ENCODE measurements at places on chromosomes 1 and 21.

GRCh38 chr1:47568763-47569162 lies 130.9 kb downstream of the FOXD2 start:
- DNase-seq = peak; percentile 78

DNA sequence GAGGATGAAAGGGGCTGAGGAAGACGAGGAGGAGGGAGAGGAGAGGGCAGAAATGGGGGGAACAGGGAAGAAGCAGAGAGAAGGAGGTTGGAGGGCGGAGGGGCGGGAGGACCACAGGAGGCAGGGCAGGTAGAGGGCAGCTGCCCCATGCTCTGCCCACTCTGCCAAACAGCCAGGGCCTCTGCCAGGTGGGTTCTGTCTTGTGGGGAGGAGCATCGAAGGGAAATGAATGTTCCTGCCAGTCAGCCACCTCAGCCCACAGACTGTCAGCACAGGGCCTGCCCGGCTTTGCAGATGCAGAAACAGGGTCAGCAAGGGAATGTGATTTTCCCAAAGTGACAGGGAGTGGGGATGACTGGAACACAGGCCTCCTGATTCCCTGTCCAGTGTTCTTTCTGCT lies 82.6 kb downstream of the GRIK3 start:
- DNase-seq = no peak

- DNase-seq = no peak
Measured at GRCh38 chr1:8136766-8137165, 110.7 kb upstream of the ERRFI1 start.

DNA sequence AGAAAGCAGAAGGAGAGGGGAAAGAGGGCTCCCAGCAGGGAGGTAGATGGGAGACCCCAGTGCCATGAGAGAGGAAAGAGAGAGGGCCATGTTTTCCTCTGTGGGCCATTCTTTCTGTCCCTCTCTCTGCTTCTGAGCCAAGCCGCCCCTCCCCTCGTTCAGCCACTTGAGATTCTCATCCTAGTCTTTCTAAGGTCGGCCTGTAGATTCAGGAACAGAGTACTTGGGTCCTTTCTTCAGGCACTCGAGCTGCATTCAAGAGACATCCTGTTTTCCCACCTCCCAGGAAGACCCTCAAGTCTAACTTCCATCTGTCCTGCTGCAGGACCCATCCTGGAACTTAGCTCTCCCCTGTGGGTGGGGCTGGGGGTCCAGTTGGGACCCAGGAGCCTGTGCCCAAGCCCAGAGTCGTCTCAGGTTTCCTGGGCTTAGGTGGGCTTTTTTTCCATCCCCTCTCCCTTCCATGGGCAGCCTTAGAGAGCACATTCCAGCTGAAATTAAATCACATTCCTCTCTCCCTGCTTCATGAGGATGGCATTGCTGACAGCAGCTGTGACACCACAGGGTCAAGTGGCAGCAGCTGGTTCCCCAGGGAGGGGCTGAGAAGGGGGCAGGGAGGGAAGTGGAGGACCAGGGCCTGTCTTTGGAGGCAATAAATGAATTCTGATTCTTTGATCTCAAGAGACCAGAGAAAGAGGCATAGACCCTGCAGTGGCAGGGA lies 13.0 kb downstream of the NES start:
- peak; percentile 56 for DNase-seq

GRCh38 chr1:206801467-206801866 lies 29.2 kb upstream of the IL10 start:
- DNase-seq = no peak

DNA sequence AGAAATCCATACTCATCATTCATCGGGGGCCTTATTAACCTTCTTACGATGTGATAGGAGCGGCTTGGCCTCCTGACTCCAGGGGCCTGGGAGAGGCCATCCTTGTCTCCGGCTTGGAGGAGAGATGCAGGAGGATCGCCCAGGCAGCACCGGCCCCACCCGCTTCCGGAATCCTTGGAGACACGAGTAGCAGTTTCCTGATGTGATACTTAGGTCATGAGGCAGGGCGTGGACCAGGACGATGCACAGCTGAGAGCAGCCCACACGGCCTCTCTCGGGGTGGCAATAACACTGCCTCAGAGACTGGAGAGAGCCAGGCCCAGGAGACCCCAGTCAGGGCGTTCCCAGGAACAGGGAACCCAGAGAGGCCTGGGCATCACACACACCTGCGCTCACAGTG lies 163.6 kb upstream of the ARHGEF16 start:
- no peak for DNase-seq

- no peak for DNase-seq
Measured at GRCh38 chr1:246329900-246330299, 177.2 kb downstream of the SMYD3 start.

DNA sequence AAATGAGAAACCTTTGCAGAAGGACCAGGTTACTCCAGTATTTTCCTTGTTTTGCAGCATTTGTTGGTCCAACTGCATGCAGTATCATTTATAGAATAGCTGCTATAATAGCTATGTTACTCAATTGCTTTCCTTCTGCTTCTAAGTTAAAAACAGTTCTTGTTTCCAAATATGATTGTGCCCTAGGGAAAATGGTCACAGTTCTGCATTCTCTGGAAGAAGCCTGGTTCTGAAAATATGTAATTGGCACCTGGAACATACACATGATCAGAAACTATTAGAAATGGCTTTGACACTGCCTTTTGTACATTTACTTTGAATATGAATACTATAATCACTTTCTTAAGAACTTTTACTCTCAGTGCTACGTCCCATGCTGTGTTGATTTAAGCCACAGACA lies 33.6 kb downstream of the HENMT1 start:
- no peak for DNase-seq

DNA sequence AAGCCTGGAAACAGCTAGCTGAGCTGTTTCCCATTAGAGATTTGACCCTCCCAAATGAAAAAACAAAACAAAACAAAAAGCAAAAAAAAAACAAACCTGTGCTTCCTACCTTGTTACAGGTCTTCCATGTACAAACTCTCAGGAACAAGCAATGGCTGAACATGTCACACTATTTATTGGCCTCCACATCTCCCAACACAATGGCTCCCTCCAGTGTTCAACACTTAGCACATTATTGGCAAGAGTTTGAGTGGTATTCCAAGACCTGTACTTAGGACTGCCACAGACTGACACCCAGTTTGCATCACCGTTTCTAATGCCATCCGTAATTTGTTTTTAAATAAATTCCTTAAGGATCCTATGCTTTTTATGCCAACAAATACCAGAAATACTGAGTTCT lies 195.0 kb upstream of the OLFM3 start:
- peak; percentile 8 for DNase-seq

DNA sequence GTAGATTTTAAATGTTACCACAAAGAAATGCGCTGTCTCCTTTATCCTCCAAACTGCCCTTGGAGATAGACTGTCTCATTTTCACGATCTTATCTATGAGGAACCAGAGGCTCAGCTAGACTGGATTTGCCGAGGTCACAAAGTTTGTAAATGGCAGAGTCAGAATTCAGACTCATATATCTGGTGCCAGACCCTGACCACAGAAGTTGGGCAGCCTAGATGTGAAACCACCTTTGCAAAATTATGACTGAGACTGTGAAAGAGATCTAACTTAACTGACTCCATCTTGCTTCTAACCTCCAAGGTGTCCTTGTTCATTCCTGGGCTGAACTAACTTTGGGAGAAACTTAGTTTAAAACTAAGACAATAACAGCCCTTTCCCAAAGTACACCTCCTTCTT lies 14.1 kb downstream of the CNR2 start:
- DNase-seq = no peak

Measured in RPMI7951 (cell line).